ENCODE measurements at places on chromosomes 13 and 19. TPM values are rescaled to one million over a fixed set of nuclear protein-coding genes. Genes with fewer than 3 reads are reported as not detected.

Gene NANOS3
- total RNA-seq, result not detected

Gene IGFL1
- total RNA-seq, result not detected

Gene AZU1
- total RNA-seq, result 0.80 TPM

Gene ZNF99
- not detected for total RNA-seq

Gene ZNF563
- total RNA-seq, result 2.3 TPM

Gene ARHGAP45
- total RNA-seq, result 43.6 TPM

Gene PDCD5
- total RNA-seq, result 105 TPM

Gene ZNF135
- total RNA-seq, result 5.2 TPM

Gene ZNF813
- 22.1 TPM for total RNA-seq

Gene VSTM2B
- total RNA-seq, result 1.2 TPM

Gene KLF2
- 0.19 TPM for total RNA-seq

Gene PDS5B
- 54.6 TPM for total RNA-seq

Gene SPACA4
- total RNA-seq, result not detected

Gene LMTK3
- total RNA-seq, result 13.6 TPM

Gene ZNF726
- not detected for total RNA-seq

Gene ZNF28
- 22.8 TPM for total RNA-seq

Gene GNA15
- 0.25 TPM for total RNA-seq

Gene THSD8
- total RNA-seq, result 41.3 TPM

Gene BBC3
- 21.6 TPM for total RNA-seq

Gene EGLN2
- 101 TPM for total RNA-seq

Gene ZNF90
- 114 TPM for total RNA-seq

Gene IRGC
- not detected for total RNA-seq

Gene TMIGD2
- 0.38 TPM for total RNA-seq

Gene CRX
- not detected for total RNA-seq

Gene NLRP11
- not detected for total RNA-seq

Gene KLK15
- not detected for total RNA-seq

Gene GRK1
- total RNA-seq, result not detected

Gene SPRED3
- 7.1 TPM for total RNA-seq

Gene AKT2
- 151 TPM for total RNA-seq

Gene TYROBP
- not detected for total RNA-seq

Gene PNMA8A
- total RNA-seq, result 21.6 TPM

Gene RDH8
- total RNA-seq, result not detected
